LoVo (cell line): ENCODE measurements at places on chromosomes 5 and 9.
A peak's percentile ranks its signal among the peaks of the same experiment; 100 is the strongest.

DNA sequence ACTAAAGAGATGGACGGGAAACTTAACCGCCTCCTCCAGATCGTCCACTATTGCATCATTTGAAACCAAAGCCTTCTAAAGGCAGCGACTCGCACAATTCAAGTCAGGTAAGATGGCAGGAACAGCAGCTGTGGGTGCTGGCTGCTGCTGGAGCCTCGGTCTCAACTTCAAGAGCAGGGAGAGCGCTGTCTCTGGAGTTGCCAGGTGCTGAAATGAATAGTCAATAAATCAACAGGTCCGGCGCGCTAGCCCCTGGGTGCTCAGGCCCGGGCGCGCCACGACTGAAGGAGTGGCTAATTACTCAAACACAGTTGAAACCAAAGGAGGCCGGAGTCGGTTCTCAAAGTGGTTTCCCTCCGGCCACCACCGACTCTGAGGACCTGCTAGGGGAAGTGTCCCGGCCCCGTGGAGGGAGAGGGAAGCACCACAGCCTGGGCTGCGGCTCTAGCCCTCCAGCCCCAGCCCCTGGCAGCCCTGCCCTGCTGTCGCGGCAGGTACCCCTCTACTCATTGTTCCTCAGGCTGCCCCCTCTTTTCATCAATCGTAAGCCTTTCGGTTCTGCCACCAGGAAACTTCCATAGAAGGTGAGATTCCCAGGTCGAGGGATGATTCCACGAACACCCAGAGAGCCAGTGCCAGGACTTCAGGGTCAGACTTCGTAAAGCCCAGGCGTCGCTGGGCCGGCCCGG is 804 bp downstream of the TTC39B start:
- peak; percentile 11 for DNase-seq

DNA sequence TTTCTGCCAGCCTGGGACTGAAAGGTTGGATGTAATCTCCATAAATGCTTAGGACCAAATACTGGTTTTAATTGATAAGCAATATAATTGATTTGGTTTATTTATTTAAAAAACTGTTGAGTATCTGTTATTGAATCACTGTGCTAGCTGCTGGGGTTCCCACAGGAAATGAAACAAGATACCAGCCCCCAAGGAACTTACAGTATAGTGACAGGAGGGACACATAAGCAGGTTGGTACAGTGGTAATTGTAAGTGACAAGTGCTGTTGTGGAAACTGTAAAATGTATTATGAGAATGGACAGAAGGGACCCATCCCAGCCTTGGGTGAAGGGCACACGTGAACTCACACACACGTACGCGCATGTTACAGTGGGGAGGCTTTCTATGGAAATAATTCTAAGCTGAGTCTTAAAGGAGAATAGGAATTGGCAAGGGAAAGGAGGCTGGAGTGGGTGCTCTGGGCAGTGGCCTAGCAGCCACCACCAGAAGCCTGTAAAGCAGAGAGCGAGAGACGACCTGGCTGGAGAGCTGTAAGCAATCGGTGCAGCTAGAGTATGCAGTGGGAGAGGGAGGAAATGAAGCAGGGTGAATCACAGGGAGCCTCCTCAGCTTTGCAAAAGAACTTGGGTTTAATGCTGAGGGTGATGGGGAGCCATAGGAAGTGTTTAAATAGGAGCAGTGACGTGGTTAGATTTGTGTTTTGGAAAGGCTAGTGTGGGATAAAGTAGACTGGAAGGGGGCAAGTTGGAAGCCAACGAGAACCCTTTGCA is 39.3 kb downstream of the GLRA1 start:
- DNase-seq, result no peak

DNA sequence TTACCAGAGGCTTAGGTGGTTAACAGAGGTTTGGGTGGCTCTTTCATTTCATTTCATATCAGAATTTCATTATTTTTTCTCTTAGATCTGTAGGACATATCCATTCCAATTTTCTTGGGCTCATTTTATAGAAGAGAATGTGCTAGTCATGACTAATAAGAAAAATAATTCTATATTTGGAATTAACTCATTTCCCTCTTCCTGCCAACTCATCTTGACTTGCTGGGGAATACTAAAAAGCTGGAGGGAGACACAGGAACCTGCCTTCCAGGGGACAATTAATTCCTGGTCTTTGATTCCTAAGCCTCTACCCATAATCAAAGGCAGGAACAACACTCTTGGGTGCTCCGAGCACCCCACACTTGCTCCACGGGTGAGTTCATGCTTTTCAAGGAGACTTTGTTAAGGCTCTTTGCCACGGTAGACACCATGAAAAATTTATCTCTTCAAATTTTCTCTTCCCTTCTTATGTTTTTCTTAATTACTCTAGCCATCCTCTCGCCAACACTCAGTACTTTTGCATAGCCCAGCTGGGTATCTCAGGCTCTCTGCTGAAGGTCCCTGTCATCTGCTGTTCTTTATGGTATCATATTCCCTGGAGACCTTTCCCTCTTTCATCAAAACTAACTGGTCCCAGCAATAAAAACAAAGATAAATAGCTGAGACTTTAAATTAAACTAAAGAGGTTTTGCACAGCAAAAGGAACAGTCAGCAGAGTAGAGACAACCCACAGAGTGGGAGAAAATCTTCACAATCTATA is 273.9 kb downstream of the NPR3 start:
- no peak for DNase-seq

DNA sequence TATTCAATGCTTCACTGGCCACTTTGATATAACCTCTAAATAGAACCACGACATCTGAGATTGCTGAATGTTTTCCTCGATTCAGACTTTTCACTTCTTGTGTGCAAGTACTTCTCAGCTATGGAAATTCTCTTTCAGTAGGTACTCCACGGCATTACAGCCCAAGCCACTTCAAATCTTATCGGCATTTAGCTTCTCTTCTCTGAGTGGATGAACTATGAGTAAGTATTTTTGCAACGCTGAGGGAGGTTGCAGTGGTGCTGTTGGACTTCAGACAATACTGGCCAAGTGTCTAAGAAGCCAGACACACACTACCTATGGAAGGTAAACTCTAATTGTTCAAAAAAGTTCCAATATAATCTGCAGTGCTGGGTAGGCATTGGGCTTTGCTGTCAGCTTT is 60.1 kb downstream of the FBN2 start:
- no peak for DNase-seq

DNA sequence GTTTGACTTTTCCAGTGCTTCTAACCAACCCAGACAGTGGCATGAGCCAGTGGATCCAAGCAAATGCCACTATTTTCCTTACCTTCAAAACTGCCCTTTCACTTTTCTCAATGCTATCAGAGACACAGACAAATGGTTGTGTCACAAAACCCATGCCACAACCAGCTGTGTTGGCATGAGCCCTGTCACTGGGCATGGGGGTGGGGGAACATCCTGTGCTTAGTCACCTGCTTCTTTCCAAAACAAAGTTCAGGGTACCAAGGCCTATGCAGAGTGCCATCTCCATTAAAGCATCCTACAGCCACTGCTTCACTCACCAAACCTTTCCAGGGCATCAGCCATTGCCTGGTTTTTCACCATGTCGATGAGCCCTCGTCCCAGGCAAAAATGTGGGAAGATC is 30.1 kb downstream of the NIPSNAP3B start:
- no peak for DNase-seq

GRCh38 chr9:14190240-14190639 is 123.7 kb downstream of the NFIB start:
- DNase-seq, result no peak

- DNase-seq, result no peak
Measured at GRCh38 chr5:153797484-153797883, 241.2 kb downstream of the FAM114A2 start.

DNA sequence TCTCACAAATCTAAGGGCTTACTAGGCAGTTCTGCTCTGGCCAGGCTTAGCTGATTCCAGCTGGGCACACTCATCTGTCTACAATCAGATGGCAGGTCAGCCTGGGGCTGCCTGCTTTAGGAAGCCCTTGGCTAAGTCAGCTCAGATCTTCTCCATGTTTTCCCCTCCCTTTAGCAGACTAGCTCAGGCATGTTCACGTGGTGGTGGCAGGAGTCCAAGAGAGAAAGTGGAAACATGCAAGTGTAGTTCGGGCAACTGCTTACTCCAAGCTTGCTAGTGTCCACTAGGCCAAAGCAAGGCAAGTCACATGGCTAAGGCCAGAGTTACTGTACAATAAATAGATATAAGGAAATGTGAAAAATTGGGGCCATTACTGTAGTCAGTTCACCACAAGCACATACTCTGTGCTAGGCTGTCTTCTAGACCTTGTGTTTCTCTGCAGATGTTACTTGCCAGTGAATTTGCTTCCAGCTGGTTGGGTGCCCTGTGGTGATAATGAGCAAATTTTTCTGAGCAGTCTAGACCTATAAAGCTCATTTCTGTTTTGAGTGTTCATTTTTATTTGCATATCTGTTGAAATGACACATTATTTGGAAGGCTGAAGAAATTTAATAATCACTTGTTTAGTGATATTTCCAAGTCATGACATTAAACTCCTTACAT is 38.3 kb downstream of the RECK start:
- peak; percentile 11 for DNase-seq

GRCh38 chr5:90930756-90931431 is 372.3 kb downstream of the ADGRV1 start:
- no peak for DNase-seq

GRCh38 chr9:134205672-134206310 is 41.4 kb upstream of the RNU6ATAC start:
- no peak for DNase-seq

GRCh38 chr5:2891781-2892180 is 140.3 kb upstream of the IRX2 start:
- DNase-seq, result no peak

GRCh38 chr5:201672-202071 is 10.4 kb downstream of the LRRC14B start:
- no peak for DNase-seq

- DNase-seq, result no peak
Measured at GRCh38 chr9:134789168-134789567, 91.4 kb upstream of the FCN2 start.

GRCh38 chr9:113543296-113543981 is 79.9 kb downstream of the RGS3 start:
- DNase-seq, result no peak

DNA sequence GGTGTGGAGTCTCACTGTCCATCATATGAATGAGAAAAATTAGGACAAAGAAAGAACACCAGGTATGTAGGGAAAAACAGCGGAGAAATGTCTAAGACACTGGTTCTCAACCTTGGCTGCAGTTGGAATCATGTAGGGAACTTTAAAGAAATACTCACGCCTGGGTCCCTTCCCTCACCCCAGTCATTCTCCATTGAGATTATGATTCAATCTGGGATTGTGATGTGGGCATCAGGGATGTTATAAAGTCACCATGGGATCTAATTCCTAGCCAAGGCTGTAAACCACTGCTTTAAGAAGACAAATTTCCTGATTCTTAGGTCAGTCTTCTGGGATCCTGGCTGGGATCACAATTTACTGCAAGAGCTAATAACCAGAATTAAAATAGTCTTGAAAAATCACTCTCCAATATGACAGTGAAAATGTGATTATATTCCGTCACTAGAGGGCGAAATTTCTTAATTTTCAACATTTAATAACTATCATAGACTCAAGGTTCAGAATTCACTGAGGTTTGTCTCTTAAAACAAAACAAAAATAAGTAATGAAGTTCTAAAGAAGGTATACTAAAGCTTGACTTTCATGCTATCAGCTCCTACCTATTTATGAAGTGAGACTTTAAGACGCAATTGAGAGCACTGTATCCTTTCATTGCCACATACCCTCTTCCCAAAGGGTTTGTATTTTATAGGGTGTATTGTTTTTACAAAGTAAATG is 60.5 kb downstream of the GLDC start:
- DNase-seq, result peak; percentile 53

DNA sequence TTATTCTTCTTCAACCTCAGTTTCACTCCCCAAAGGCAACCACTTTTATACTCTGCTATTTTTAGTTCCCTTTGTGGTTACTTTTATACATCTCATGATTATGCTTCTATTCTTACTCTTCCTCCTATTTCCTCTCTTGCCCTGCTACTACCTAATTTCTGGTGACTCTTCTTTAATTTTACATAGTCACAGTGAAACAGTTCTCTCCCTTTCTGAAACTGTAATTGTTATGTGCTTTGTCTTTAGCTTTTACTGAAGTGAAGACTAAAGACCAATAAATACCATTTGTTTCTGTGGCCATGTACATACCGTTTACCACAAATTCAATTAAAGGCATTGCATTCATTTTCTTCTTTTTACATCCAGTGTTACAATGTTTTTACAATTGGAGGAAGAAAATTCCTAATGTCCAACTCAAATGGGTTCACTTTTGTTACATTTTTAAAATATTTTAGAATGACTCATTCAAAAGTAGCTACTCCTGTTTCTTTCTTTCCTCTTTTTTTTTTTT is 410.6 kb downstream of the PSAT1 start:
- DNase-seq, result peak; percentile 8
